AG09309 (cell line): ENCODE measurements at places on chromosomes 2 and 18.

DNA sequence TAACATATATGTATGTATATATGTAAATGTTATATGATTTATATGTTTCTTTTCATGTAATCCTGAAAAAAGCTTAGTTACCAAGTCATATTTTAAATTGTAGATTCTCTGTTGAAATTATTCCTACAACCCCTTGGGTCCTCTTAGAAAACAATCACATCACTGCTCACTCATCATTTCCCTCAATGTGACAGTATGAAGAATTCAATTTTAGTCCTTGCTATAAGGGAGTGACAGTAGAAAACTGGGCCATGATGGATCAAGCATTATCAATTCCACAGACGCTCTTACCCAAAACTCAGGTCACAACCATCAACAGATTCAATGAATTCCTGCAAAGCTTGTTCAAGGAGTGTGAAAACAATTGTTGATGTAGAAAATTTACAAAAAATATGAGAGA, 1389.5 kb upstream of the ACVR2A start:
- DNase-seq = no peak

DNA sequence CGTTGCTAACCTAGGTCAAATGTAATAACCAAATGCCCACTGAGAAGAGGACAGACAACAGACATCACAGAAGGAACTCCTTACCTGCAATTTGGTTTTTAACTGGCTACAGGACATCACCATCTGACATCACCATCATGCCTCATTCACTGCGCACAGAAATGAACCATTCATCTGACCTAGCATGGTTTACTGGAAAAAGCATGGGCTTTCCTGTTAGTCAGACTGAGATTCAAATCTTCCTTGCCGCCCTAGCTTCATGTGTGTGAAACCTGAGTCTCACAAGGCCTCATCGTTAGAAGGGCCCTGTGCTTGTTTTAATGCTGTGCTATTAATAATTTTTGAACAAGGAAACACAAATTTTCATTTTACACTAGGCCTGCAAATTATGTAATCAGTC, 1.1 kb upstream of the HIBCH start:
- DNase-seq = no peak

DNA sequence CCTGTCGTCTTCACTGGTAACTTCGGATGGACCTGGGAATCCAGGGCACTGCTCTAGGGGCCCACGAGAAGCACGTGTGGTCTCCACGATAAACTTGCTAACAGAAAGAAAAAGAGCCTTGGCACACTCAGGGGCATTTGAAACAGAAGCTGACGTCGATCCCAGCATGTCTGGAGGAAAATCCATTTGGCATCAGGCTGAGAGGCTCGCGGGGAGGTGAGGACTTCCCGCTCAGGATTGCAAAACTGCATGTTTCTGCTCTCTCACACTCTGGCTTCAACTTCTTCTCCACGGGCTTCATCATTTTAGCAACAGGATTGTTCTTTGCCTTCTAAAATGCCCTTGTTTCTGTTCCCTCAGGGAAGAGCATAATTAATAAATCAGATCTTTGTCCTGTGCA, 181.7 kb upstream of the COPS8 start:
- DNase-seq = no peak

DNA sequence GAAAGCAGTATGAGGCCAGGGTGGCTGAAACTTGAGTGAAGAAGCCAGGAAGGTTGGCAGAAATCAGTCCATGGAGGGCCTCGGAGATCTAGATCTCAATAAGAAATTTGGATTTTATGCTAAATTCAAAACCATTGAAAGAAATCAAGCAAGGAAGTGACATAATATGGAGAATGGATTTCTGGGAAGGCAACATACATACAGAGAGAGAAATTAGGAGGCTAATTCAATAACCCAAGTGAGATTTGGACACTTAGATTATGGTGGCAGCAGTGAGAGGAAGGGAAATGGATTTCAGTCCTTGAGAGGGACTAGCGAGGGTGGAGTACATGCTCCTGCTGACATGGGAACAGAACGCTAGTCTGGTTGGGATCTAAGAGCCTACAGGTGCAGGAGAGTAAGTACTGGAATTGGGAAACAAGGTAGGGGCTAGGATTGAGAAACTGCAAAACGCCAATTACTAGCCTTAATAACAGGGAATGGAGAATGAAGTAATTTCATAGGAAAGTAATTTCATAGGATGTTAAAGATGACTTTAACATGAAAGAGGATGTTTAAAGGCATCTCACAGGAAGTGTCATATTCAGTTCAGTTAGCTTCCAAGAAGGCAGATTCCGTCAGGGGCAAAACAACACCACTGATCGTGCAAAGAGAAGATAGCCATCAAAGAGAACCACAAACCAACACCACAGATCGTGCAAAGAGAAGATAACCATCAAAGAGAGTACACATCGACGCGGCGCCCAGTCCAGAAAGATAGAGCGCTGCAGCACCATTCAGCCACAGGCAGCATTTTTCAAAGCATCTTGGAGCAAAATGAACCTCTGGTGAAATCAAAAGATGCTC, 27.2 kb downstream of the CDKL4 start:
- DNase-seq = no peak

- no peak for DNase-seq
Measured at GRCh38 chr2:17816396-17817245, at the start of gene MSGN1. TSS of gene MSGN1 (plus strand) at chr2:17816460. CDS start at chr2:17816519, 59 bp downstream.

GRCh38 chr2:108074150-108074549, 87.8 kb downstream of the SLC5A7 start:
- DNase-seq = no peak

DNA sequence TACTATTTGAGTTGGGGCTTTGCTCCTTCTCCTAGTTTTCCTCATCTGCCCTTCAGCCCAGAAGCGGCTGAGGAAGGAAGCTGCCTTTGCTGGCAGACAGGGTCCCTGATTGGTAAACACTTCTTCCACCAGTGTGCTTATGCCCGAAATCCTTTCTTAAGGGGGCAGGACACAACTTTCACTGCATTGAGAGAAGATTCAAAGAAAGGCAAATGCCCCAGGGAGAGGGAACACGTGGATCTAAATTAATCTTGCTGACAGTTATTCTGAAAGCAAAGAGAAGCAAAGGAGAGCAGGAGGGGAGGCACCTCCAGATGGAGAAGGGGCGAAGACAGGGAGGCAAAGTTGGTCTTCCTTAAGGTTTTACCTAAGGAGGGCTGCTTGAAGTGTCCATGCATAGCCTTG, 92.1 kb upstream of the EFEMP1 start:
- DNase-seq = no peak

GRCh38 chr2:201661366-201661765, 18.1 kb upstream of the TMEM237 start:
- DNase-seq = no peak

GRCh38 chr2:71811157-71811556, 336.5 kb downstream of the CYP26B1 start:
- no peak for DNase-seq

DNA sequence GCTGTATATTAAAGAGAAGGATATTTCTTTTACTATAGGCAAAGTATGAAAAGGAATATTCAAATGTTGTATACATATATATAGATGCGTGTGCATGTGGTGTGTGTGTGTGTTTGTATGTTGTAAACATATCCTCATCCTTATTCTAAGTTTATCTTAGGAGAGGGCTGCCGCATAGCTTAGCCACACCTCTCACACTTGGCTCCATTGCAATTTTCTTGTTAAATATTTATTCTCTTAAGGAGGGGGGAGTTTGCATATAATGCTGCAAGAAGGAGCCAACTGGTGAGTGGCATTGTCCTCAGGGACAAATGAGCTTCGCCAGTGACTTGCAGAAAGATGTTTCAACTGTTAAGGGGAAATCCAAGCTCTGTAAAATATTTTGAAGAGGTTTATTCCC, 360.1 kb upstream of the RND3 start:
- DNase-seq = no peak

DNA sequence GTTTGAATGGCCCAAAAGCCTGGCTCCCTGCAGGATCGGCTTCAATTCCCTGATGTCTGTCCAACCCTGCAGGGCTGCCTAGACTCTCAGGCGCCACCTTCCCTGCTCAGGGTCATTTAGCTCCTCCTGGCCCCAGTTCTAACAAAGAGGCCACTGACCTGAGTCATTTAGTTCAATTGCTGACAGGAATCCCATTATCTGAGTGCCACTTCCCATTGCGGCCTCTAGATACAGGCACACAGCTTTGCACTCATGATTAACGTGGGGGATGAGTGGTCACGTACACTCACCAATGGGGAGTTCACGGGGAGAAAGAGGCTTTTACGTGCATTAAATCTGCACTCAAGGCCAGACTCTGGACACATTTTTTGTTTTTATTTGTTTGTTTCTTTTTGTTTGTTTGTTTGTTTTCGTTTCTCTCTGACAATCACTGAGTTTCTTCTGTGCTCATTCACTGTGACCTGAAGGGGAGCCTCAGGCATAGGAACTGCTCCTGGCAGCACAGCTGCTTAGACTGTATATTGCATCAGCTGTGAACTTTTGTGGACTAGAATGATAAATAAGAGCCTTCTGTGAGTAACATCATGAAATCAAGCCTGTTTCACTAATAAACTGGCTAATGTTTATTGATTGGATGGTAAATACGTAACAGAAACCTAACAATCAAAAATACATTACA, 118.9 kb upstream of the CTNNA2 start:
- DNase-seq = no peak

DNA sequence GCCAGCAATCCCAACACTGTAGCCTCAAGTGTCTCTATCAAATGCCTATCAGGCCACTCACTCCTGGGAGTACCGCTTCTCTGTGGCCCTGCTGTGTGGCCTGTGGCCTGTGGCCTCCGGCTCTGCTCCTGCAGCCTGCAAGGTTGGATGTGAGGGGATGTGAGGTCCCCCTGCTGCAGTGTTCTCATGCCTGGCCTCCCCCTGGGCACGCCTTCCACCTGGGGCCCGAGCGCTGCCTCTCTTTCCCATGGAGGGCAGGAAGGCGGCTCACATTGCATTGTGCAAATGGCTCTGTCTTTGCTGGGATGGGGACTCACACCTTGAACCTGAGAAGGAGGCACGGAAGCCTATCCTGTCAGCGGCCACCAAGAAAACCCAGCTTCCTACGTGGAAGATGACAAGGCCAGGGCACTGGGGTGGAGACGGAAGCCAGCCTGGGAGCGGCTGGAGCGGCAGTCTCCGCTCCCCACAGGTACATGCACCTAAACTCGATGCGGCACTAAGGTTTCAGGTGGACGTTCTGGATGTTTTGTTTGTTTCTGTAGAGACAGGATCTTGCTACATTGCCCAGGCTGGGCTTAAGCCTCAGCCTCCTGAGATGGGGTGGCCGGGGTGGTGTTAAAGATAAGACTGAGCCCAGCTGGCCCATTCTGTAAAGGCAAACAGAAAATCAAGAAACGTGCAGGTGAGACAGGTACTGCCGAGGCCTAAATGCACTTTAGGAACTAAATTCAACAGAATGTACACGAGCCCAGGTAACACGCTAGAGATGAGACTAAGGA, 140.1 kb downstream of the HDAC4 start:
- DNase-seq = no peak
